Smooth muscle cell of the coronary artery (primary cell): ENCODE measurements at places on chromosomes 1 and 21. TPM values are rescaled to one million over a fixed set of nuclear protein-coding genes. Genes with fewer than 3 reads are reported as not detected.

Gene KRTAP11-1
- total RNA-seq = not detected in 2 replicates

Gene TENT5C
- total RNA-seq = 0.75 and 2.2 TPM in 2 replicates

Gene ASCL5
- total RNA-seq = not detected in 2 replicates

Gene HFM1
- 0.08 and 0.23 TPM in 2 replicates for total RNA-seq

Gene LGR6
- total RNA-seq = not detected in 2 replicates

Gene DNAJC28
- 0.12 and 1.4 TPM in 2 replicates for total RNA-seq

Gene CRYAA
- not detected in 2 replicates for total RNA-seq

Gene MATN1
- 0.23 TPM in 1 of 2 replicates, not detected in the other for total RNA-seq

Gene TMEM200B
- total RNA-seq = 1.7 and 9.2 TPM in 2 replicates
